GM12892 (cell line): ENCODE measurements at places on chromosomes 16 and 17.
A peak's percentile ranks its signal among the peaks of the same experiment; 100 is the strongest.

DNA sequence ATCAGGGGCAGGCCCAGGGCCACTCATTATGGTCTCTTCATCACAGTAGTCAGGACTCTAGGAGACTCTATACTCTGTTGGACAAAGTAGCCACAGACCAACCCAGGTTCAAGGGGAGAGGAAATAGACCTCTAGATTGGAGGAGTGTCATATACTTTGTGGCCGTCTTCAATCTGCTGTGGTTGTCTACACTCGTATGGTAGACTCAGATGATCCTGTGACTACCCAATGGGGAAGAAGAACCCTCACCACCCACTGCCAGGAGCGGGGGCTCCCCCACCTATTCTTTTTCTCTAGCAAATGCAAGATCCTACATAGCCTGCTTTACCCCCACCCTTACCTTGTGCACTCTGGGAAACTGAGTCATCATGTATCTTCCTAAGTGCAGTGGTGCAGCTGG lies 80.5 kb downstream of the KSR1 start:
- DNase-seq: no peak

- DNase-seq: peak; percentile 80
Measured at GRCh38 chr17:81291662-81292061, 3.4 kb downstream of the SLC38A10 start.

DNA sequence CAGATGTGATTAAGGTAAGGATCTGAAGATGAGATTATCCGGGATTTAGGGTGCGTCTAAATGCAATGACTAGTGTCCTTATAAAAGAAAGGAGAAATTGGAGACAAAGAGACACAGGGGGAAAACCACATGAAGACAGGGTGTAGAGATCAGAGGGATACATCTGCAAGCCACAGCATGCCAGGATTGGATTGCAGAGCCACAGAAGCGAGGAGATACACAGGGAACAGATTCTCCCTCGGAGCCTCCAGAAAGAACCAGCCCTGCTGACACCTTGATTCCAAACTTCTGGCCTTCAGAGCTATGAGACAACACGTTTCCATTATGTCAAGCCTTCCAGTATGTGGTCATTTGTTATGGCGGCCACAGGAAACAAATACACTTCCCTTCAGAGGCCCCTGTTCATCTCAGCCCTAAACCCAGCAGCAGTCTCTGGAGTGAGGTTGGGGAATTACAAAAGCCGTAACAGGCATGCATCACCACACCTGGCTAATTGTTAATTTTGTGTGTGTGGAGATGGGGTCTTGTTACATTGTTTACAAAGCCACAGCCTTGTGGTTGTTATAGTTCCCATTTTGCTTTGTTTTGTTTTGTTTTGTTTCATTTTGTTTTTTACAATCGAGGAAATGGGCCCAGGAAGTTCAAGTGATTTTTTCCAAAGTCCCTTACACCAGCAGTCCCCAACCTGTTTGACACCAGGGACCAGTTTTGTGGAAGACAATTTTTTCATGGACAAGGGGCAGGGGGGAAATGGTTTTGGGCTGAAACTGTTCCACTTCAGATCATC lies 51.6 kb upstream of the LYRM9 start:
- DNase-seq: no peak

DNA sequence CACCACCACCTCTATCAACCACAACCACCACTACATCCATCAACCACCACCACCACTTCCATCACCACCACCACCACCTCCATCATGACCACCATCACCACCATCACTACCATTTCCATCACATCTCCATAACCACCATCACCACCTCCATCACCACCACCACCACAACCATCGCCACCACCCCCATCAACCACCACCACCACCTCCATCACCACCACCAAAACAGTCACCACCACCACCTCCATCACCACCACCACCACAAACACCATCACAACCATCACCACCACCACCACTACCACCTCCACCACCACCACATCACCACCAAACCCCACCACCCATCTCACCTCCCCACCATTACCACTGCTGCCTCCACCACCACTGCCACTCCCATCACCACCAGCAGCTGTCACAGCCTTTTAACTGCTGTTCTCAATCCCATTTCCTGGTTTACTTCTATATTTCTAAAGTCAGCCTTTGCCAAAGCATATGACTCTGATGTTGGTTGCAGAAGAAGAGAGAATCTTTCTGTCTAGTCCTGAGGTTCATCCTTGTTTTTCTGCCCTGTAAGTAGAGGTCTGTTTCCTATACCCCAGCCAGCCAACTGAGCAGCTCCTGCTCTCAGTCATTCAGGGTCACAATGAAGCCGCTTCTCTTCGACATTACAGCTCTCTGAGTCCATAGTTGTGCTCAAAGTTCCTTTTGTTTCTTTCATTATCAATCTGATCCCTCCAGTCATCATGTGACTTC lies 14.0 kb downstream of the MARCHF10 start:
- no peak for DNase-seq

GRCh38 chr17:9783050-9783449 lies 8.3 kb downstream of the DHRS7C start:
- DNase-seq: no peak

DNA sequence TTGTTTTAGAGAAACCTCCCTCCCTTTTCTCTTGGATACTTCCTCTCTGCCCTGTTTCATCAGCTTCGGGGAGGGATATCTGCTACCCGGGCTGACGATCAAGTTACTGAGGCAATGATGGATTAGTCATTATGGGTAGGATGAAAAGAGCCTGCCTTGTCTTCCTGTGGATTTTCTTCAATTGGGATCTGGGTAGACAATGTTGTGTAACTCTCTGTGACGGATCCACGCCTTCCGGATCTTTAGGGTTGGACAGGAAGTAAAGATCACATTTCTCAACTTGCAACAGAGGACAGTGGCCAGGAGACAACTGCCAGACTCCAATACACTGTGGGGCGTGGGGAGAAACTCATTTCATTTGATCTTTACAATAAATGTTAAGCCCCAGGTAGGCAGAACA lies 11.3 kb upstream of the CHST6 start:
- DNase-seq: no peak

DNA sequence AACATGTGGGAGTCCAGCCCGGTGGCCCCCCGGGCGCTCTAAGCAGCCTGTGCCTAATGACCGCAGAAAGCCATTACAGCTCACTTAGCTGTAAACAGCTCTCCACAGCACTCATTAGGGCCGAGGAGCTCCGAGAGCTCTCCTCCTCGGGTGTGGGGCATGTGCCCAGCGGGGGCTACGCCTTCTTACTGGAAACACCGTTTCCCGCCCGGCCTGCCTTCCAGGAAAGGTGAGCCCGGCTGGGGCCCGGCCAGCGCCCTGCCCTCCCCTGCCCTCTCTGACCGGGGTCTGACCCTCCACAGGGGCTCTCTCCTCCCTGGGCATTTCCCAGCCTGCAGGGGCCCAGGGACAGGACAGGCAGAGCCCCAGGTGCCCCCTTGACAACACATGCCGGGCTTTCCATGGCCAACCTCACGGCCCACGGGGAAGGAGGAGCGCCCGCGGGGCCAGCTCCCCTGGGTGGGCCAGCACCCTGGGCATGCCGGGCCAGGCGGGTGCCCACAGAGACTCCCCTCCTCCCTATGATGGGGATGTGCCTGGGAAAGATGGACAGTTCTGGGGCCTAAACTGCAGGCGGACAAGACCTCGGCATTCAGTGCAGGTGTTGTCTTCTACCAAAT lies 72.6 kb downstream of the SDK2 start:
- no peak for DNase-seq

GRCh38 chr17:40518401-40519088 lies 17.1 kb upstream of the TNS4 start:
- DNase-seq: no peak

GRCh38 chr17:55661963-55662834 lies 60.5 kb downstream of the TMEM100 start:
- DNase-seq: no peak

DNA sequence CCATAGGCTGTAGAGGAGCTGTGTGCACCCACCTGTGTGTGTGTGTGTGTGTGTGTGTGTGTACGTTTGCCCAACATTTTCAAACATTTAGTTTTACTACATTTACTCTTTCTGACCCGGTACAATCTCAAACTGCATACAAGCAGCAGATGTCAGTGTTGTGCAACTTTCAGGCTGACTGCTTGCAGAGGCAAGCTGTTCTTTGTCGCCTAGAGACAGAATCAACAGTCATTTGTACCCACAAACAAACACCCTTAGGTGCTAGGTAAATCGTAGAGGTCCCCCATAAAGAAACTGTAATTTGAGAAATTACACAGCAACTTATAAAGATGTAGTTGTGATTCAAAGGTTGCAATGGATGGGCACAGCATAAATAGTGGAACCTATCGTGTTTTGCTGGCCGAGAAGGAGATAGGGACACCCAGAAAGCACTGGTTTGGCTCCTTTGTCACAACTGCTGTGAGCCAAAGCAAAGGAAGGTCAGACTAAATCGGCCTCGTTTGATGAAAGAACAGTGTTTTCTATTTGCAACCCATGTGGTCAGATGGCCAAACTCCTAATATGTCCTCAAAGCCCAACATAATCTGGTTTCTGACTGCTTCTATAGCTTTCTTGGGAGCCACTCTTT lies 478.4 kb downstream of the TOX3 start:
- no peak for DNase-seq

DNA sequence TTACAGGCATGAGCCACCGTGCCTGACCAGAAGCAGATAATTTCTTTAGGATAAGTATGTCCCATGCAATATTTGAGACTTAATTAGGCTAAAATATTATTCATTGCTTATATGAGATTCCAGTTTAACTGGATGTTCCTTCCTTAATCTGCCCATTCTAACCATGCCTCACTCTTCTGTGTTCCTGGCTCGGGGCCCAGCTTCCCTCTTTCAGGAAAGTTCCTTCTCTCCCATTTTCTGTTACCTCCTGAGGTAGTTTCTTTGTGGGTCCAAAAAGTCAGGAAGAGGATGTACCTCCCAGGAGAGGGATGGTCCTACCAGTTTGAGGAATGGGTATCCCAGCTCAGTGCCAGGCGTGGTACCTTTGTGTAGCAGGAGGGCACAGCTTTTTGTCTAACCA lies 23.3 kb downstream of the UNK start:
- no peak for DNase-seq

DNA sequence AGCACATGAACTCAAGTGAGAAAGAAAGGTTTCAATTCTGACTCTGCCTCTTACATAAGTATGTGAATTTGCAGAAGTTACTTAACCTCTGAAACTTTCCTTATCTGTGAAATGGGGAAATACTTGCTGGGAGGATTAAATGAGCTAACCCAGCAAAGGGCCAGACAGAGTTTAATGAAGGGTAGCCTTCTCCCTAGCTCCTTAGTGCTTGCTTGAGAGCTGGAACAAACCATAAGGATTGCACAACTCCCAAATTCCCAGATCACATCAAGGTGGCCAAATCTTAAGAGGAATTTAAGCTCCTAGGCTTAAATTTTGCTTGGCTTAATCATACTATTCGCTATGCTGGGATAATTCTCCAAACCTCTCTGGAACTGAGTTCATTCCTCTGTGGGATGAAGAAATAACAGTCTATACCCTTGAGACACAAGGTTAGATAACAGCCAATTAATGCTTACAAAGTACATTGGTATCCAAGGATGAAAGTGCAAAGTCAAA lies 11.8 kb upstream of the WSB1 start:
- DNase-seq: no peak

GRCh38 chr16:87754535-87754934 lies 11.3 kb downstream of the KLHDC4 start:
- no peak for DNase-seq

- DNase-seq: no peak
Measured at GRCh38 chr16:17269439-17269838, 201.3 kb downstream of the XYLT1 start.

- DNase-seq: no peak
Measured at GRCh38 chr17:19348806-19349205, 13.7 kb downstream of the B9D1 start.

- DNase-seq: no peak
Measured at GRCh38 chr16:1929105-1929504, 10.9 kb upstream of the HS3ST6 start.

GRCh38 chr16:26717826-26718225 lies 348.9 kb upstream of the C16orf82 start:
- DNase-seq: no peak

DNA sequence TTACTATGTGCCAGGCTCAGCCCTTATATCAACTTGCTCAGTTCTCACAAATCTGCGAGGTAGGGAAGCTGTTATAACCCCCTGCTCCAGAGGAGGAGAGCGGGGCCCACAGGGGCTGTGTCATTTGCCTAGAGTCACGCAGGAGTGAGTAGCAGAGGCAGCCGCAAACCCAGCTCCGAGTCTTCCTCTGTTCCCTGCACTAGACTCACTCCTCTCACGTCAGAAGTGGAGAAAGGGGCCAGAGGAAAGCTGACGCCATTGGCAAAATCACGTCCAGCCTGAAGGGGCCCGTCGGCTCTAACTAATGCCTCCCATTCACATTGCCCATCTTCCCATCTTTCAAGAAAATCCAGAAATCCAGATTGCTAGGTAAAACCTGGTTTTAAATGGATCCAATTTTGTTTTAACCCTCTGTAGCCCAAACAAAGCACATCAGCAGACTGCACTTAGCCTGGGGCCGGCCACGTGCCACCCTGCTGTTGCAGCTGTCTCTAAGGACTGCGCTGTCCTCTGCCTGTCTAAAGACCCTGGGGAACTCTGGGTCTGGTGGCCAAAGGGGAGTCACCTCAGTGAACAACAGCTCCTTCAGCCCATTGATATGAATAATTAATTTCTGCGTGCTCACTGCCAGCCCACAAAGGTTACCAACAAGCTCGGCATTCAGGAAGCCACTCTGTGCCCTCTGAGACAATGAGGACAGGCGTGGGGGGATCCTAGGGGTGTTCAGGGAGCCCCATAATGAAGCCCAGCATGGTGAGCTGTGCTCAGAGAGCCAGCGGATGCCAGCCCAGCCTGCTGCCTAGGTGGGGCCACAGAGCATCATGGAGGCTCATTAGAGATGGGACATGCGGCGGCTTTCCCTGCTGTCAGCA lies 36.7 kb upstream of the ABR start:
- DNase-seq: no peak

- no peak for DNase-seq
Measured at GRCh38 chr16:85027958-85028684, 526 bp downstream of the KIAA0513 start.

- DNase-seq: no peak
Measured at GRCh38 chr16:82088483-82088882, 53.4 kb downstream of the HSD17B2 start.

- DNase-seq: no peak
Measured at GRCh38 chr16:74309789-74310781, 13.5 kb downstream of the PSMD7 start.

DNA sequence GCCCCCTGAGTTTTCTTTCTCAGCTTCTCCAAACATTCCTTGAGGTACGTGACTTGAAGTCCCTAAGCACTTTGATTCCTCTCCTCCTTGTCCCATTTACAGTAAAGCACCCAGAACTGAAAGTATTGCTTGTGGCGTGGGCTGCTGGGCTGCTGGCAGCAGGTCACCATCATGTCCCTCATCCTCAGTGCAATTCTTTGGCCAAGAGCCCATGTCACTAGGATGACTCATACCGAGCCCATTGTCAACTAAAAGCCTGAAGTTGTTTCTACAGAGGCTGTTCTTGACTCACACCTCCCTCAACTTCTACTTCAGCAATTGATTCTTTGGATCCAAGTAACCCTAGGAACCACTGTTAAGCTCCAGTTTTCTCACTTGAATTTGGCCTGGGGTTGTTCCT lies 54.3 kb downstream of the KPNA2 start:
- DNase-seq: no peak
